ENCODE measurements at places on chromosomes 3 and 15. TPM values are rescaled to one million over a fixed set of nuclear protein-coding genes. Genes with fewer than 3 reads are reported as not detected.

Gene INKA1
- total RNA-seq: 6.1 TPM

Gene KNL1
- 0.95 TPM for total RNA-seq

Gene PLSCR4
- 23.4 TPM for total RNA-seq

Gene CYP8B1
- 0.09 TPM for total RNA-seq

Gene AGBL1
- 147 TPM for total RNA-seq

Gene ISL2
- total RNA-seq: 0.86 TPM

GRCh38 chr3:148950806-148951205, 40.5 kb upstream of the GYG1 start:
- H3K27me3 ChIP-seq: no peaks in the 10 kb centered on the region
- H3K4me3 ChIP-seq: no peak overlapping the region
- no peaks in the 10 kb centered on the region for H3K36me3 ChIP-seq
- H3K4me1 ChIP-seq: no peaks in the 10 kb centered on the region
- no peak overlapping the region for H3K27ac ChIP-seq
- DNase-seq: no peak

DNA sequence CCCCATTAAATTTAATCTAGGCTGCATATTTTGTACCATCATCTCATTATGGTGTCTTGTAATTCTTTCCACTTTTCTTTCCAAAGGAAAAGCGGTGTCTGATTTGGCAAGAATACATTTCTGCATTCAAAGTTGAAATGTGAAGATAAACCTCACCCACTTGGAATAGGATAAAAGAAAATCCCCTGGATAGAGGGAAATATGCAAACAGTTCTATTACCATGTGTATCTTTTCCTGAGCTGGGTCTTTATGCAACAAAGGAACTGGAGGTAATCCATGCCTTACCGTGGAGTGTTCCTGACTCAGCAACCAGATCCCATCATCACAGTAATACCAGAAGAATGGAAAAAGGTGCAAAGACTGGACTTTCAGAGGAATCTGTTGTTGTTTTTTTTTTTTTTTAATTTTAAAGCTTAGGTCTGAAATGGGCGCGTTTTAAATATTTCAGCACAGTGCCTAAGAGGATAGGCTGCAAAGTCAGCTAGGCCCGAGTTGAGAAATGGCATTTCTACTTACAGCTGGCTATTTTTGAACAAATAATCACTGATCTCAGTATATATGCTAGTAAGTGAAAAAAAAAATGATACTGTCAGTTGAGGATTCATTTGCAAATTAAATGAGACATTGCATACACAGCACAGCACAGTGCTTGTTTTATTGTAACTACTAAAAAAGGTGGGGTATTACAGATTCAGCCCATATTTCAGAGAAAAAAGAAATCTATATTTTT, 55.5 kb upstream of the ADAMTS9 start:
- no peak overlapping the region for H3K27ac ChIP-seq
- H3K4me1 ChIP-seq: peaks cover 7% of the 10 kb centered on the region
- no peak overlapping the region for H3K4me3 ChIP-seq
- no peaks in the 10 kb centered on the region for H3K27me3 ChIP-seq
- peak; percentile 33 for DNase-seq

- H3K4me1 ChIP-seq: no peaks in the 10 kb centered on the region
- H3K27me3 ChIP-seq: no peaks in the 10 kb centered on the region
- no peaks in the 10 kb centered on the region for H3K36me3 ChIP-seq
- DNase-seq: no peak
- no peak overlapping the region for H3K4me3 ChIP-seq
- H3K27ac ChIP-seq: no peak overlapping the region
Observed at GRCh38 chr15:70200511-70201424, 103.1 kb upstream of the TLE3 start.

- H3K4me3 ChIP-seq: no peak overlapping the region
- H3K27ac ChIP-seq: no peak overlapping the region
- H3K27me3 ChIP-seq: no peaks in the 10 kb centered on the region
- H3K4me1 ChIP-seq: no peaks in the 10 kb centered on the region
Observed at GRCh38 chr3:901953-902778, 190.7 kb upstream of the CNTN6 start.

GRCh38 chr15:70050970-70051369, 46.7 kb downstream of the TLE3 start:
- H3K27ac ChIP-seq: no peak overlapping the region
- no peak for DNase-seq
- no peaks in the 10 kb centered on the region for H3K27me3 ChIP-seq
- peaks cover 70% of the 10 kb centered on the region for H3K36me3 ChIP-seq
- H3K4me1 ChIP-seq: peaks cover 28% of the 10 kb centered on the region

DNA sequence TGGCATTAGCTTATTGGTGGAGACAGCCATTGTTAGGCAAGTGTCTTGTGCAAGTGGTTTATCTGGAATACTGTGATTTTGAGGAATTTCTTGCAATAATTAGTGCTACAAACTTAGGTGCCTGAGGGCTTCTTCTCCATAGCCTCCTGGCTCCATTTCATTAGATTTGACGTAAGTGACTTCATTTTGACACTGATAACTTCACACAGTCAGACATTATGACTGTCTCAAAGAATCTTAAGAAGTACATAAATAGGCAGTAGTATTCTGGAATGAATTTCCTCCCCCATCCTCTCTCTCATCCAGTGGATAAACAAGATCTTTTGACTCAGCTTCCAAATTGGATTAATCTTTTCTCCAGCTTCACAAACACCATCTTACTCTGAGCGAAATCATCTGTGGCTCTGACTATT, 19.0 kb downstream of the ARL14 start:
- DNase-seq: no peak
- H3K4me1 ChIP-seq: no peaks in the 10 kb centered on the region
- H3K4me3 ChIP-seq: no peak overlapping the region

- no peaks in the 10 kb centered on the region for H3K27me3 ChIP-seq
- H3K4me3 ChIP-seq: no peak overlapping the region
- no peaks in the 10 kb centered on the region for H3K36me3 ChIP-seq
Observed at GRCh38 chr3:108661699-108662098, 72.2 kb downstream of the DZIP3 start.

DNA sequence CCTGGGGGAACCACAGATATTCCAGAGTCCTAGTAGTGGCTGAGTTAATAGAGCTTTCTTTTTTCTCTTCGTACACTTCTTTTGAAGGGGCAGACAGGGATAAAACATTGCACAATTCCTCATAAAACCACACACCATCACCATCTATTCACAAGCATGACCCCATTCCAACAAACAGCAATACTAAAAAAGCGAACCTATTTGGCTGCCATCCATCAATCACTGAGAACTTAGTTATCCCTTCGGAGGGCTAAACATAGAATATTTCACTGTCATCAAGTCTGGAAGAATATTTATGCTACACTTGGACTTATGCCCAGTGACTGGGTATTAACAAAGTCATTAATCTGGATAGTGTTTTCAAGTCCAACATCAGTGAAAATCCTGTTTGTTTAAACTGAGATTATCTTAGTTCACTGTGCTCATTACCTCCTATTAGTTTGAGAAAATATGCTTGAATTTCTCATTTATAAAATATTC, 80.3 kb upstream of the PRTG start:
- H3K4me1 ChIP-seq: no peaks in the 10 kb centered on the region
- no peaks in the 10 kb centered on the region for H3K27me3 ChIP-seq
- no peak overlapping the region for H3K27ac ChIP-seq
- H3K36me3 ChIP-seq: no peaks in the 10 kb centered on the region
- H3K4me3 ChIP-seq: no peak overlapping the region

- no peak overlapping the region for H3K4me3 ChIP-seq
- H3K4me1 ChIP-seq: no peaks in the 10 kb centered on the region
- DNase-seq: peak; percentile 8
- H3K27ac ChIP-seq: no peak overlapping the region
Observed at GRCh38 chr15:47961401-47962090, 159.2 kb upstream of the SLC24A5 start.

DNA sequence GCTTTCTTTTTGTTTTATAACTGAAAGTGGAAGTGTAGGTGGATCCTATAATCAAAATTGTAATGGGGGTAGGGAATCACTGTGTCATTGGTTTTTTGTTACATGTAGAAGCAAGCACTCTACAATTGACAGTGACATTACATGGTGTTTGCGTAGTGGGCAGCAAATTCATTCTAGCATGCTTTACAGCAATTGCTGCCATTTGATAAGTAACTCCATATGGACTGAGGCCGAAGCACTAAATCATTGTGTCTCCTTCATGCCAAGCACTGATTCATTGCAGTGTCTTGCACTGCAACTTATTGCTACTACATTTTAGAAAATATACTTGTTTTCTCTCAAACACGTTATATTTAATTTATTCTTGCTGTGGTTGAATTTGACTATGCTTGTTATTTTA, 933.9 kb downstream of the NSUN3 start:
- no peaks in the 10 kb centered on the region for H3K27me3 ChIP-seq
- H3K4me3 ChIP-seq: no peak overlapping the region
- DNase-seq: no peak
- H3K27ac ChIP-seq: no peak overlapping the region
- no peaks in the 10 kb centered on the region for H3K4me1 ChIP-seq

- H3K27me3 ChIP-seq: no peaks in the 10 kb centered on the region
- no peaks in the 10 kb centered on the region for H3K36me3 ChIP-seq
- no peaks in the 10 kb centered on the region for H3K4me1 ChIP-seq
- H3K4me3 ChIP-seq: no peak overlapping the region
- no peak overlapping the region for H3K27ac ChIP-seq
Observed at GRCh38 chr3:69142090-69142489, 19.7 kb upstream of the LMOD3 start.

DNA sequence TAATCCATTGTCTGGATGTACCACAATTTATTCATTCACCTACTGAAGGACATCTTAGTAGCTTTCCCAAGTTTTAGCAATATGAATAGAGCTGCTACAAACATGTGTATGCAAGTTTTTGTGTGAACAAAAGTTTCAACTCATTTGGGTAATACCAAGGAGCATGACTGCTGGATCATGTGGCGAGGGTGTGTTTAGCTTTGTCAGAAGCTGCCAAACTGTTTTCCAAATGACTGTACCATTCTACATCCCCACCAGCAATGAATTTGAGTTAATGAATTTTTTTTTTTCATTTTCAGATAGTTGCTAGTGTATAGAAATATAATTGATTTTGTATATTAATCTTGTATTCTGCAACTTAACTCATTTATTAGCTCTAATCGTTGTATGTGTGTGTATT, 20.0 kb upstream of the ELP6 start:
- H3K27ac ChIP-seq: no peak overlapping the region
- H3K27me3 ChIP-seq: no peaks in the 10 kb centered on the region
- H3K4me3 ChIP-seq: no peak overlapping the region
- no peaks in the 10 kb centered on the region for H3K4me1 ChIP-seq
- no peak for DNase-seq

DNA sequence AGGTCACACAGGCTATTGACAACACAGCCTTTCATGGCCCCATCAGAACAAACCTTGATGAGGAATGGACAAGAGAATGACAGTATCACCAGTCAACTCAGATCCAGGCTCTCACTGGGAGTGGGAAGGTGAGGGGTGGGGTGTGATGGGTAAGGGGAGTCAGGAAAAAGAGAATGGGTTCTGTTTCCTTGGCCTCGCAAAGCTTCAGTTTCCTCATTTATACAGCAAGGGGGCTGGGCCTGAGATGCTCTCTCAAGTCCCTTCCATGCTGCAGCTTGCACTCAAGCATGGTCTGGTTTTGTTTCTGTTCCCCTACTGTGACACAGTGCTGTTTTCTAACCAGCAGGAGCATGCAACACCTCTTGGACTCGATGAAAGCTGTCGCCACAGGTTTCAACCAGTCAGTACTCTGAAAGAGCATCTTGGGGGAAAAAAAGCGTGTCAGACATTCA, 65.7 kb upstream of the IL12A start:
- H3K4me3 ChIP-seq: no peak overlapping the region
- H3K27me3 ChIP-seq: no peaks in the 10 kb centered on the region
- no peak overlapping the region for H3K27ac ChIP-seq
- no peaks in the 10 kb centered on the region for H3K4me1 ChIP-seq
- DNase-seq: no peak

DNA sequence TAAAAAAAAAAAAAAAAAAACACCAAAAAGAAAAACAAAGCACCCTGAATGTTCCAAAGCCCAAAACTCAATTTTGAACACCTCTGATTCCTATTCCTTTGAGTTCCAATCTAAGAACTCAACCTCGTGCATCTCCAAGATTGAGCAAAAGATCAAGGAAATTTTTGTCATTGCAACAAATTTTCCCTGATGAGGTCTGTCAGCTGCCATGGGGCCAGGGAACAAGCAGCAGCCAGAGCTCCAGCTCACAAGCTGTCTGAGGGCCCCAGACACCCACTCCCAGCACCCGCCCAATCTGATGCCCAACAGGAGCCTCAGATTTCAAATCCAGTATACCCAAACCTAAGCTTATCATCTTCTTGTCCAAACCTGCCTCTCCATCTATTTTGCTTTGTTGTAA, 87.6 kb upstream of the ACP3 start:
- H3K4me3 ChIP-seq: no peak overlapping the region
- DNase-seq: no peak
- H3K27ac ChIP-seq: no peak overlapping the region
- H3K4me1 ChIP-seq: no peaks in the 10 kb centered on the region
- H3K27me3 ChIP-seq: no peaks in the 10 kb centered on the region
- H3K36me3 ChIP-seq: no peaks in the 10 kb centered on the region

- H3K36me3 ChIP-seq: no peaks in the 10 kb centered on the region
- peak overlapping the region; percentile 100 for H3K27ac ChIP-seq
- H3K4me1 ChIP-seq: peaks cover 36% of the 10 kb centered on the region
- peak; percentile 98 for DNase-seq
- peak overlapping the region; percentile 58 for H3K4me3 ChIP-seq
Observed at GRCh38 chr3:157088601-157089454, 71.1 kb downstream of the CCNL1 start.

DNA sequence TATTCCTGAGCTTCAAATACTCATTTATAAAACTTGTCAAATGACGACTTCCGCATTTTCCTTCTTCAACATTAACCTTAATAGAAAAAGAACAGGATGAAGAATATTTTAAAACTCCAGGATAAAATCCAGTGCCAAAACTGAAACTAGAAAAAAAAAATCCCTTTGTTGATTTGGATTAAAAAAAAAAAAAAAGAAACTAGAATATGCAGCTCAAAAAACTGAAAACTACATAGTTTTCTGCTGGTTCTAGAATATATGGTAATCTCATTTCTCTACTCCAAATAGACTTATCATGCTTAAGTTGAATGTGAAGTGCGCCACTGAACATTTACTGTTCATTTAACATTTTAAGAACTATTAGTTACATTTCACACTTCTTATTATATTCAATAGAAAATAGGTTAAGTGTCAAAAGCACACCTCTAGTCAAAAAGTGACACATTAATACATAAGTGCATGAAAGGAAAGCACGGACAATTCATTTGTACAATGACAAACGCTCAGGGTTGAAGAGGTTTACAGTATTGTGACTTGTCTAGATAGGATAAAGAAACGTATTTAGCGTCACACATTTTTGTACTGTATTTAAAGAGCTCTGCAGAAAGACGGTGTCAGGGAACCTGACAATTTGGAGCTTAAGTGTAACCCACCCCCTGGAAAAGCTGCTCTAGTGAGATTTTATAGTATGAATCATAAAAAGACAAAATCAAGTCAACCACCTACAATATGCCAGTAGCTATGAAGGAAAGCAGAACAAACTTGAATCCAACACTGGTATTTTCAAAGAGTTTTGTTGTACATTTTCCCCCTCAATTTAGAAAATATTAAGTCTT, 5.8 kb downstream of the TRA2B start:
- peaks cover 13% of the 10 kb centered on the region for H3K36me3 ChIP-seq
- no peak overlapping the region for H3K27ac ChIP-seq
- peak; percentile 32 for DNase-seq
- H3K4me3 ChIP-seq: no peak overlapping the region
- H3K27me3 ChIP-seq: no peaks in the 10 kb centered on the region

Data from lung (tissue), 17 donors.